ENCODE measurements at places on chromosomes 7 and 10.

GRCh38 chr7:27211764-27212204 is 11.9 kb upstream of the HOXA13 start:
- no peak for DNase-seq

DNA sequence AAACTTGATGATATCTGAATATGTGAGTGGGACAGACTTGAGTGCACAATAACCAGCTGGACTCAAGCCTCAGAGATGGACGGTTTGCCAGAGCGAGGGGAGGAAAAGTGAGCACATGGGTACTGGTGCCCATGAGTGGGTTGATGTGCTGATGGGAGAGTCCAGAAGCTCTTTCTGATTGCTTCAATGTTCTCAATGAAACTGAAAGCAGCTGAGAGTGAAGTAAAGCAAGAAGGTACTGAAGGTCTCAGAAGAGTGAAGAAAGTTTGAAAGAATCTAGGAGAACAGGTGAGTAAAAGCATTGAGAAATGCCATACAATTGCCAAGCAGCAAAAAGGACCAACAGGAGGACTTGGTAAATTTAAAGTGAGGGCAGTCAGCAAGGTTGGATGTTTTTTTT is 28.6 kb downstream of the CTTNBP2 start:
- no peak for DNase-seq

DNA sequence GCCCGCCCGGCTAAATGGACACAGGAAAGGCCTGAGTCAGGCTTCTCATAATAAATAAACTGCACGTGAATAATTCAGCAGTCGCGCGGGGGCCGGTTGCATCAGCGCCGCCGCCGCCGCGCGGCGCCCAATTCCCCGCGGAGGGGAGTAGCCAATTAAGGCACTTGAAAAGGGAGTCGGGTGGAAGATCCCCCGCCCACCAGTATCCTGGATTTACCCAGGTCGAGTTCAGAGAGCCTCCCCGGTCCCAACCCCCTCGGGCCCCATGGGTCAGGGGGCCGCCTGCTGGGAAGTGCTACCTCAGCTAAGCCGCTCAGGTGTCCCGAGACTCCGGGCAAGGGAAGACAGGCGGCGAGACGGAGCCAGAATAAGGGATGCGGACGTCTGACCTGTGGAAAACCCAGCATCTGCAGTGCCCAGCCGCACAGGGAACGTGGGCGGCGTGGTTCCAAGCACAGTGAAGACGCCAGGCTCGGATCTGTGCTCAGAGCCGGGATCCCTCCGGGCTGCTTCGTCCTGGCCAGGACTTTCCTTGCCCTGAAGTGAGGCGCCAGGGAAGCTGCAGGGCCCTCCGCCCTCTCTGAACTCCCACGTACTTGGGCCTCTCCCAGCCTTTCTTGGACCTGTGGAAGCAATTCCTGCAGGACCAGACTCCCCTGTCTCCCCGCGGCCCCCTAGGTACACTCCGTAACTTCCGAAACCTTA is 7.3 kb upstream of the LBX1 start:
- no peak for DNase-seq

DNA sequence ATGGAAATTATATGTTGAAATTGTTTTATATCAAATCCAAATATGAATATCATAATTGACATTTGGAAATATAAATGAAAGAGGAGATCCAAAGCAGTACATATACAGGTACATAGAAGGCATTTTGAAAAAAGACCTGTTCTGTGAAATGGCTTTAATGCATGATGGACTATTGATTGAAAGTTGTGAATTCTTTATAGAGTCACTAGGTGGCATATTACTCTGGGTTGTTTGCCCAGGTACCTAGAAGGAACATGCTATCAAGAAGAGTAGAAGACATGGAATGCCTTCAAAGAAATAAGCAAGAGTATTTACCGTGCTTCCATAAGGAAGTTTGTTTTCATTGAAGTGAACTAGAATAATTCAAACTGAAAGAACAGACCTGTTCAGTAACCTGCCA is 160.0 kb upstream of the ANK3 start:
- no peak for DNase-seq

- DNase-seq, result no peak
Measured at GRCh38 chr7:66631471-66631870, 2.8 kb downstream of the KCTD7 start.

- DNase-seq, result no peak
Measured at GRCh38 chr10:28592953-28593352, 60.0 kb downstream of the WAC start.

DNA sequence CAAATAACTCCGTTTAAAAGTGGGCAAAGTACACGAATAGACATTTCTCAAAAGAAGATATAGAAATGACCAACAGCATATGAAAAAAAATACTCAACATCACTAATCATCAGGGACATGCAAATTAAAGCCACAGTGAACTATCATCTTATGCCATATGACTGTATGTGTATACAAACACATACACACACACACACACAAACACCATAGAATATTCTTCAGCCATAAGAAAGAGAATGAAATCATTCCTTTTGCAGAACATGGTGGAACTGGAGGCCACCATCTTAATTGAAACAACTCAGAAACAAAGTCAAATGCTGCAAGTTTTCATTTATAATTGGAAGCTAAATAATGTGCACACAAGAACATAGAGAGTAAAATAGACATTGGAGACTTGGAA is 1019.4 kb downstream of the KCNMA1 start:
- no peak for DNase-seq

GRCh38 chr10:76155961-76156360 is 724.5 kb downstream of the LRMDA start:
- DNase-seq, result no peak

DNA sequence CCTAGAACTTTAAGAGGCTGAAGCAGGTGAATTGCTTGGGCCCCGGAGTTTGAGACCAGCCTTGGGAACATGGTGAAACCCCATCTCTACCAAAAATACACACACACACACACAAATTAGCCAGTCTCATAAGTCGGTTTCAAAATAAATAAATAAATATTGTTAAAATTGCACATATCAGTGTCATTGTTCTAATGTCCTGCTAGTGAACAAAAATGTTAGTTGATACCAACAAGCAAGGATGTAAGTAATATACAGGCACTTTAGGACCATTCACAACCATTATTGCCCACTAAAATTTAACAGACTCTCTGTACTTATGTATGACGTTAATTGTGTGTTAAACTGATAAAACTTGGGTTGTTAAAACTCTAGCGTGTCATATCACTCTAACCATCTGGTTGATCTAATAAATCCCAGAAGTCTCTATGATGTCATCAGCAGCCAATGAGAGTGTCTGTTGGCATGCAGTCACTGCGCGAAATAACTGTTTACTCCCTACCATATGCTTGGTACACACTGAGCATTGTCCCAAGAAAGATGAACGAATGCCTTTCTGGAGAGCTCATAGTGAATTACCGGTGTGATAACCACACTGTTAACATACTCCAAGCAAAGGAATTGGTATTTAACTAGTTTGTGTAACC is 30.4 kb upstream of the OTUD1 start:
- no peak for DNase-seq

GRCh38 chr7:10483671-10484070 is 490.0 kb upstream of the PHF14 start:
- DNase-seq, result no peak

DNA sequence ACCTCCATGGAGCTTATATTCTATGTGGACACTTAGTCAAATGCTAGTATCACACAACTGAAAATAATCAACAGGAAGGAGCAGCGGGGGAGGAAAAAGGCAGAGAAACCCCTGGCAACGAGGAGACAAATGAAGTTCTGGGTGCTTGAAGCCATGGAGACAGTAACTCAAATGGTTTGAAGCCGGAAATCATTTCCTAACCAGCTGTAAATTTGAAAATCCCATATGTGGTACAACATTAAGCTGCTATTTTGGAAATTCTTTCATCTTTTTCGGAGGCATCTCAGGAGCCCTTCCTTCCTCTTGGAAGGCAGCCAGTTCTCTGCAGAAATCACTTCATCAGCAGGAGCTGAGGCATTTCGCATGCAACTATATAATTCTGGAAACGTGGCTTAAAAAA is 91.4 kb downstream of the PPP1R3C start:
- no peak for DNase-seq

- DNase-seq, result no peak
Measured at GRCh38 chr7:76383089-76383944, 24.5 kb upstream of the YWHAG start.

DNA sequence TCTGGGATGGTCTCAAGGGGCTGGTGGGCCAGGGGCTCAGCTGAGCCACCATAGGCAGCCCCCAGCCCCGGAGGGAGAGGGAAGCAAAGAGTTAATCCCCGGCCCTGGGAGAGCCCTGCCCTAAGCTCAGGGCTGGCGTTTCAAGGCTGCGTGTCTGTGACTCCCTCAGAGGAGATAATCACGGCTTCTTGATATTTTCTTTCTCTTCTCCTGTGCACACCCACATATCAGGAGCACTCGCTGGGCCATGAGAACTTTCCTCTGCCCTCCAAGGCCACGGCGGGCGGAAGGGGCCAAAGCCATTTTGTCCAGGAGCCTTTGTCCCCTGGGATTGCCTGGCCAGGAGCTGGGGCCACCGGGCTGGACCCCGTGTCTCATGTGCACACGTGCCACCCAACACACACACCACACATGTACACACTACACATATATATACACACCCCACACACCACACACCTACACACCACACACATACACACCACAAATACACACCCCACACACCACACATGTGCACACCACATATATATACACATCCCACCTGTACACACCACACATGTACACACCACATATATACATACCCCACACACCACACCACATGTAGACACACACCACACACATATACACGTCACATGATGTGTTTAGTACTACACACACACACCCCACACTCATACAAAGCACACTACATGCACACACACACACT is 16.9 kb downstream of the VENTX start:
- DNase-seq, result peak; percentile 76
